ENCODE measurements at places on chromosomes 16 and 17. TPM values are rescaled to one million over a fixed set of nuclear protein-coding genes. Genes with fewer than 3 reads are reported as not detected.

GRCh38 chr16:1378804-1379303 is 27.1 kb downstream of the GNPTG start:
- DNase-seq: peak; percentile 62

DNA sequence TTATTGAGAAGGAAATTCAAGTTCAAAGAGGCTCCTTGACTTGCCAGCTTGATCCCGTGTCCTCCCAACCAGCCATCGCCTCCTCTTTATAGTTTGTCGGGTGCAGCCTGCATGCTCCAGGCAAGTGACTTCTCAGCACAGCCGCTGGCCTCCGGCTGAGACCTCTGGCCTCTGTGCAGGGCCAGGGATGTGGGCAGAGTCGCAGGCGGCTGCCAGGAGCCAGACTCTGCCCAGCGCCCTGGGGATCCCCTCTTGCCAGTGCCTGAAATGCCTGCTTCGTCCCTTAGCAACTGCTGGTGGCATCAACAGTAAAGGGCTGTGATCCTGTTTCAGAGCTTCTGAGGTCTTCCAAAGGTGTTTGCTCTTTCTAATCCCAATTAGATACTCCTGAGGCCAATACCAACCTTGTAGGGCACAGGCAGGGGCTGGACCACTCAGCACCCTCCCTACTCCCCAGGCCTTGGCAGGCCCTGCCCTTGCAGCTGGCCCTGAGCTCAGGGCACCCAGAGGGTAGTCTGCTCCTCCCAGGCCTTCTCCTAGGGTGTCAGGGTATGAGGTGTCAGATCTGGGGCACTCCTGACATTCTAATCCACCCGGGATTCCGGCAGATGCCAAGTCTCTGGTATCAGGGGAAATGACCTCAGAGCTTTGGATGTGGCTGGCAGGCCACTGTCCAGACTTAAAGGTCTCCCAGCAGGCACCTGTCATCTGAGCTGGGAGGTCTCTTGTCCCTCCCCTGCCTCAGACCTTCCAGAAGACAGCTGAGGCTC is 68.0 kb upstream of the SIAH1 start:
- no peak for DNase-seq

DNA sequence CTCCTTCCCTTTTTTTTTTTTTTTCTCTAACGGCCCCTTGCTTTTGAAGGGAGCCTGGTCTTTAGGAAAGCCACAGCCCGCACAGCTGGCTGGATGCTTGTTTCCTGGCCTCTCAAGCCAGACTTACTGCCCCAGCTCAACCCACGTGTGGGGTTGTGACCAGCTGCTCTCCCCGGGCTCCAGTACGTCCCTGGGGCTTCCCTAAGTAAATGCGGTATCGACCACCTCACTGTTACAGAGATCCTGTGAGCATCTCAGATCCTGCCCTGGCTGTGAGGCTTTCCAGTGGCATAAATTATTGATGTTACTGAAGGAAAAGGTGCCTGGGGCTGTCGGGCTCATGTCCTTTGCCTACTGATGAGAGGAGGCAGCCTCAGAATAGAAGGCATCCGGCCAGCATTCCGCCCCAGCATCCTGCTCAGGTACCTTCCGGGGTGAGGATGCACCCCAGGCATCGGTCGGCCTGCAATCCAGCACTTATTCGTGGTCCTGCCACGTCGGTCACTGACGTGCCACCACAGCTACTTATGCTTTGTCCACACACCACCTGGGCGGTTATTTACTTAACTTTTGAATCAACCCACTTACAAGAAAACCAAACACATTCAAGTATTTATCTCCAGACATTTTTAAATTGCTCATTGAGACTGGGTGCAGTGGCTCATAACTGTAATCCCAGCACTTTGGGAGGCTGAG is 9.6 kb downstream of the GPRC5B start:
- no peak for DNase-seq

GRCh38 chr16:6016530-6017184 is 919.1 kb upstream of the EEF2KMT start:
- DNase-seq: no peak

DNA sequence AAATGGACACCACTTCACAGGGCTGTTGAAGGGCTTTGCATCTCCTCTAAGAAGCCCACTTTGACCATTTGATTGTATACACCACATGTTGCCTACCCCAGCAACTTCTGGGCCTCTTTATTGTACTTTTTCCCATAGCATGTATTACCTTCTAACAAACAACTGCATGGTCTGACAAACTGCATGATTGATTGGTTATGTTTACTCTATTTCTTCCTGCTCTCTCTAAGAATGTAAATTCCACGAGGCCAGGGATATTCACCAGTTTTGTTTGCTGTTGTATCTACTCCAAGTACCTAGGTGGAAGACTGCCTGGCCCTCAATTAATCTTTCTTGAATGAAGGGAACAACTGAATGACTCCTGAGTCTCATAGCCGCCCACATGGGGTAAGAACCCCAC is 22.2 kb upstream of the BBS2 start:
- no peak for DNase-seq

- no peak for DNase-seq
Observed at GRCh38 chr17:13835151-13835550, 233.4 kb upstream of the HS3ST3A1 start.

DNA sequence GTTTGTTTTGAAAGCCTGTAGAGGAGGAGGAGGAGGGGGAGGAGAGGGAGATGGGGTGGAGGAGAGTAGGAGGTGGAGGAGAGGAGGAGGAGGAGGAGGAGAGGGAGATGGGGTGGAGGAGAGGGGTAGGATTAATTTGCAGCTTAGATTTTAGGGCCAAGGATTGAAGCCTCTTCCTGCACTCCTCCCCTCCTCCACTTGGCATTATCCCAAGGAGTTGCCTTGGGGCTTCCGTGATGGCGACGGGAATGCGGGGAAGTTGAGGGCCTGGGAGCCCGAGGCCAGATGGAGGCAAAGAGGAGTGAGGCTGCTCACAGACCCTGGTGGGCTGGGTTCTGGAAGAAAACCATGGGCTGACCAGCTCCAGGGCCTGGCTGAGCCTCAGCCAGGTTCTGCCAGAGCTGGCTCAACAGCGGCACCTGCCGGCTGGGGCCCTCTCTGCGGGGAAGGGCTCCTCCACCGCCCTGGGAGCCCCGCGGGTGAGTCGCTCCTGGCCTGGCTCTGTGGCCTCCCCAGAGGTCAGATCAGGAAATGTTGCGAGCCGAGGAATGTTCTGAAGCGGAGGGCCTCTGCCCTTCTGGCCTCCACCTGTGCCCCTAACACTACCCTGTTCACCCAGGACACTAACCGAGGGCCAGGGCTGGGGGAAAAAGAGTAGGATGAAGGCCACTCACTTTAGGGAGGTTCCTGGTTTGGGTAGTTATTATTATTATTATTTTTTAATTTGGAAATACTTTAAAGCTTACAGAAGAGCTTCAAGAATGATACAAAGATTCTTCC is 23.9 kb upstream of the FMNL1 start:
- peak; percentile 88 for DNase-seq

GRCh38 chr17:57475796-57476195 is 219.5 kb downstream of the MSI2 start:
- no peak for DNase-seq

- no peak for DNase-seq
Observed at GRCh38 chr17:73792994-73793393, 148.7 kb upstream of the SDK2 start.

DNA sequence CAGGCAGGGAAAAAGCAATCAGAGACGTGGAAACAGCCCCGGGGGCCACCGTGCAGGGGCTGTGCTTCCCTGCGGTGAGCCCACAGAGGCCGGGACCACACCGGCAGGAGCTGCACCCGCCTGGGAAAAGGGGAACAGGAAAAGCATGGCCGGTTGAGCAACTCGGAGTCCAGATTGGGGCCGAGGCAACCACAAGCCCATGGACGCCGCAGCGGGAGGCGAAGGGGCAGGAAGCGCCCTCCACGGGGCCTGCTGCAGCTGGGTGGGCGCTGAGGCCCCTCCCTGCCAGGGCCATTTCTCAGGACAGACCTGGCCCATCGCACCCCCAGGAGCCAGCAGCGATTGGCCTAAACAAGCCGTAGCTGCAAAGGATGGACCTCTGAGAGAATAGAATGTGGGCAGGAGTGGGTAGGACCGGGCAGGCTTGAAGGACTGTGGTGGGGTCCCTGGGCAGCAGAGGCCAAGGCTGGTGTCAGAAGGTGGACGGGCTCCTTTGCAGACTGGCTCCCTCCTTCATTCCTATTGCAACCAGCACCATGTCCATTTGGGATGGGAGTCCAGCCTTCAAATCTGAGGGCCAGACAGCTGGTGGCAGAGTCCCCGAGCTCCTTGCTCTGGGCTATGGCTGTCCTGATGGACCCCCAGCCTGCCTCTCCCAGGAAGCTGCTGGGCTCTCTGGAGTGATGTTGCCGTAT is 30.4 kb downstream of the COX4I1 start:
- DNase-seq: no peak

GRCh38 chr17:47252766-47253512 is 688 bp upstream of the ITGB3 start:
- DNase-seq: no peak

- no peak for DNase-seq
Observed at GRCh38 chr16:212999-213398, 16.2 kb downstream of the LUC7L start.

DNA sequence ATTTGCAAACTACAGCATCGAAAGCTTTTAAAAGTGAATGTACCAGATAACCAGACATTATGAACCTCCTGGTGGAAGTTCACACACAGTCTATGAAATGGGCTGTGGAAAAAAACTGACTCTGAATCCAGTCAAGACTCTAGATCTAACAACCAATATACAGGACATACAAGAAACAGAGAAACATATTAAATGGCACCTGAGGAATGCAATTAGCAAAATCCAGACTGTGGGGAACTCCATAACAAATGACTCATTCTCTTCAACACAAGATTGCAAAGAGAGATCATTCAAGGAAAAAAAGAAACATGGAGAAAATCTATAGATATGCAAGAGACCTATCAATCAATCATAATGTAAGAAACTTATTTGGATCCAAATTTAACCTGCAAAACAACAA is 119.0 kb downstream of the MYO1D start:
- no peak for DNase-seq

- peak; percentile 72 for DNase-seq
Observed at GRCh38 chr17:55717898-55718735, 4.5 kb downstream of the TMEM100 start.

The SLC9A5 gene
- 4.1 TPM for total RNA-seq

The RBFOX1 gene
- total RNA-seq: not detected

The RNF151 gene
- not detected for total RNA-seq
